NCI-H1048 (cell line): ENCODE measurements at places on chromosomes 4 and X.

- DNase-seq: no peak
Measured at GRCh38 chrX:119251386-119251785, 15.3 kb downstream of the PGRMC1 start.

DNA sequence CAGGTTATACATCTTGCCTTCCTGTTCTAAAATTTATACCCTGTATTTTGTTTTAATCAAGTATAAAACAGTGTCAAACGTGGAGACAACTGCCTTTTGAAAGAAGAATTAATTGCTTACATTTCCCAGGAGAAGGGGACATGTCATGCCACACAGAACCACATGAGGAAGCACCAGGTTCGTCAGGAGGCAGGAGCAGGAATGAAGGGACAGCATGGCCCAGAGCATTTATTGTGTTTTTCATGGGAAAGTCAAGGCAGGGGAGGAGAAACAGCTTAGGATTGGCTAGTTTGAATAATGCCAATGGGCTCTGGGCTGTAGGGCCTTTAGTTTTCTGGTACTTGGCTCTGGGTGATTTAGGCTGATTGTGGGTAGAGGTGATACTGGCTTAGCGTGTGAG lies 203.7 kb downstream of the CFAP299 start:
- no peak for DNase-seq

GRCh38 chr4:153018031-153018430 lies 81.9 kb downstream of the FHDC1 start:
- no peak for DNase-seq

DNA sequence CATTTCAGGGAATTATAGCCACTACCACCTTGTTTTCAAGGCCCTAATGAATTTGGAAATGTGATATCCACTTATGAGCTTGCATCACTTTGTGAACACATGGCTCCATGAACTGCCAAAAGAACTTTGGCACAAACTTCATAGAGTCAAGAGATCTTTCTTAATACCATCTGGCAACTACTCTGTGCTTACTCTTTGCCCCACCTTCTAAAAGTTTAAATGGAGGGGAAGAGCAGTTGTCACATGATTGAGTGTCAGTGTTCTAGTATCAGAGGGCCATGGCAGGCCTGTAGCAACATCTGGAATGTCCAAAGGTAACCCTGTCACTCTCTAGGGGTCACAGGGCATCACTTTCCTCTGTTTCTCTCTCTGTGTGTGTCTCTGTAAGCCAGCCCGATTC lies 2.6 kb upstream of the ADH1B start:
- DNase-seq: no peak

DNA sequence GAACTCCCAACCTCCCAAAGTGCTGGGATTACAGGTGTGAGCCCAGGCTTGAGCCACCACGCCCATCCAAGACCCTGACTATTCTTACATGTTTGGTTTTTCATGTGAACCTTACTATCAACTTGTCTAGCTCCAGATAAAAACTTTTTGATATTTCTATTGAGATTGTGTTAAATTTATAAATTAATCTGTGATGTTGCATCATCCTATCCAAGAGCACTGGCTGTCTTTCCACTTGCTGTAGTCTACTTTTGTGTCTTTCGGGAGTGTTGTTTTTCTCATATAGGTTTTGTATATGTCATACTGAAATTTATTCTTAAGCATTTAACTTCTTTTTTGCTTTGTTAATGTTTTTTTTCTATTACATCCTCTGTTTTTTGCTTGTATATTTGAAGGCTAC lies 34.6 kb downstream of the BRCC3 start:
- no peak for DNase-seq

- no peak for DNase-seq
Measured at GRCh38 chr4:106287353-106287969, 28.5 kb downstream of the TBCK start.

DNA sequence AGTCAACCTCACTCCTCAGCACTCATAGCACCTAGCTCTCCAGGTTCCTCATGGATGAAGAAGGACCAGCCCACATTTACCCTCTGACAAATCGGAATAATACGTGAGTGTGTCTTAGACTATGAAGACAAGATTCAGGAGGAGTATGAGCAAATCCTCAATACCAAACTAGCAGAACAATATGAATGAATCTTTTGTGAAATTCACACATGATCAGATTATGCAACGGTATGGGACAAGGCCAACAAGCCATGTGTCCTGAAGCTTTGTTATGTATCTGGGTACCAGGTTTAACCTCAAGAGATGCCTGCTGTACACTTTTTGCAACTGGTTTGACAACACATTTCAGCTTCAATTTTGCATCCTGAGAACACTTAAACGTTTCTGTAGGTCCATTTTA lies 300.1 kb downstream of the OPHN1 start:
- no peak for DNase-seq

DNA sequence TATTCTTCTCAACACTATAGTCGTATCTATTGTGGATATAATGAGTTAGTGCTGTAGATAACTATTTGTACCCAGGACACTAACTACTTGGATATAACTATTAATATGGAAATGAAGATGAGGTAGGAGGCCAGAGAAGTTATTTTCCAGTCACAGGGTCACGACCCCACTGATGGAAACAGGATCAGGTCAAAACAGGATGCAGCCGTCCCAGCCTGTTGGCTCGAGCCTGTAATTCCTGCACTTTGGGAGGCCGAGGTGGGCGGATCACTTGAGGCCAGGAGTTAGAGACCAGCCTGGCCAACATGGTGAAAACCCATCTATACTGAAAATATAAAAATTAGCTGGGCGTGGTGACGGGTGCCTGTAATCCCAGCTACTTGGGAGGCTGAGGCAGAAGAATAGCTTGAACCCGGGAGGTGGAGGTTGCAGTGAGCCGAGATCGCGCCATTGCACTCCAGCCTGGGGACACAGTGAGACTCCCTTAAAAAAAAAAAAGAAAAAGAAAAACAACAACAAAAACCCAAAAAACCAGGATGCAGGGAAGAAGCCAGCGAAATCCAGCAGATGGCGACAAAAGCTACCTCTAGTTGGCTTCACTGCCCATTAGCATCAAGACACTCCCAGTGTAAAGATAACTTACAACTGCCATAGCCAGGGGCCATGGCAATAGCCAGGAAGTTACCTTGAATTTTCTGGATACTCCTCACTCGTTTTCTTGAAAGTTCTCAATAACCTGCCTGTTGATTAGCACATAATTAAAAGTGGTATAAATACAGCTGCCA lies 37.9 kb upstream of the NKAP start:
- no peak for DNase-seq

DNA sequence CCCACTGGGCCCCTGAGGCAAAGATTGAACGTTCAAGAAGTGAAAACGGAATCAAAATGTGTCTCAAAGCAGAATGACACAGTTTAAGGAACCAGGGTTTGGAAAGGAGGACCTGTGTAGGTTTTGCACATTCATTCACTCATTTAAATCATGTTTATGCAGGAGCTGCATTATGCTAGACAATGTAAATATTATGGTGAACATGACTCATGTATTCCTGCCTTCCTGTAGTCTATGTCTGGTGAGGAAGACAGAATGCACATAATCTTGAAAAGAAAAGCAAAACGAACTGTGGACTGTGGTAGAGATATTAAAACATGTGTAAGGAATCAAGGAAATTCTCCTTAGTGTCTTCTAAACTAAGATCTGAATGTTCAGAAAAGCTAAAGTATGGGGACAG lies 311.8 kb upstream of the SMIM31 start:
- no peak for DNase-seq

GRCh38 chr4:175419236-175419718 lies 392.8 kb downstream of the GPM6A start:
- DNase-seq: no peak

- DNase-seq: no peak
Measured at GRCh38 chr4:138555584-138555983, 313.4 kb upstream of the SLC7A11 start.

GRCh38 chr4:38539501-38539900 lies 124.5 kb upstream of the KLF3 start:
- DNase-seq: no peak

- DNase-seq: no peak
Measured at GRCh38 chr4:99945718-99946355, 581 bp downstream of the DNAJB14 start.

GRCh38 chr4:138045036-138045435 lies 197.1 kb downstream of the SLC7A11 start:
- DNase-seq: no peak

DNA sequence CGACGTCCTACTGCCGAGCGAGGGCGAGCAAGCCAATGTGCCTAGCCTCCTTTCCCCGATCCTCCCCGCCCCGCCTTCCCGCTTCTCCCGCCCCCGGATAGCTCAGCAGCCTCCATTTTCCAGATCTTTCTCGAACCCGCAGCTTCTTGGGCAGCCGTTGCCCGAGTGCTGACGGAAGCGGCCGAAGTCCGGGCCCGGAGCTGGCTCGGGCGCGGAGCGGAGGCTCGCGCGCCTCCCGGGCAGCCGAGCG lies 172 bp upstream of the HSPA4L start:
- peak; percentile 66 for DNase-seq

GRCh38 chrX:33207056-33207455 lies 4.3 kb downstream of the DMD start:
- DNase-seq: no peak

- DNase-seq: no peak
Measured at GRCh38 chr4:113872426-113873260, 106.8 kb downstream of the ARSJ start.

GRCh38 chr4:36835246-36835645 lies 409.3 kb upstream of the NWD2 start:
- DNase-seq: no peak

DNA sequence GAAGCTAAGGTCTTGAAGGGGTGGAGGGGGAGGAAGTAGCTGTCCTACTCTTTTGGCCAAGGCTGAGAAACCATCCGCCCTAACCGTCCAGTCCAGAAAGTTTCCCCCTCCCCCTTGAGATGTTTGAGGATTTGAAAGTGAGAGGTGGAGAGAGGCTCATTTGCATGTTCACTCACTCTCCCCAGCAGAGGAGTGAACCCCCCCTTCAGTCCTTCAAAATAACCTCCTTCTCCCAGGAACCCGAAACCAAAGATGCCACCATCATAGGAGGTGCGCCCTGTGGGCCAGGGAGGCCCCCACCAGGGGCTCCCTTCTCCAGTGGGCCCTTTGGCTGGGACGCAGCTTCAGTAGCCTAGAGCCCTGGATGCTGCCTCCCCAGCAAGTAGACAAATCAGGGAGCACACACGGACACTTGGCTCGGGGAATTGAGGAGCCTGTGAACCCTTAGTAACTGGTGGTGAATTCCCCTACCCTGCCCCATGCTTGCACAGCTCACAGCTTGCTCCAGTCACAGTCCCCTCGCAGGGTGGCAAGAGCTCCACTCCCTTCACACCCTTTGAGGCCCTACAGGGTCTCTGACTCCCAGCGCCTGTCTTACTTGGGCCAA lies 25.6 kb downstream of the ELF4 start:
- DNase-seq: no peak

DNA sequence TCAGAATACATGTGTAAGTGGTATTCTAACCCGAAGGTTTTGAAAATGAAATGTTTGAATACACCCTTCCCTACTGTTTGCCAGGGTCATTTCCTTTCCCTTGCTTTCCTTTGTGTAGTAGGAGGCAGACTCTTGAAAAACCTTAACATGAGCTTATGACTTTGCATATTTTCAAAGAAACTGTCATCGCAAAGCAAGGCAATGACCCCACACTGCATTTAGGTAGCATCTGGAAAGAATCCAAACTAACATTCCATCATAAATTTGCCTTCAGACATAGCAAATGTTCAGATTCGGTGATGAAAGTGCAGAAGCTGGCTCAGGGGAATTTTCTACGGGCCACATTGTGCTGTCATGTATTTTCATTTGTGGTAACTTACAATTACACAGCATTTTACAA lies 32.3 kb downstream of the SH2D1A start:
- no peak for DNase-seq

GRCh38 chrX:118493016-118493415 lies 2.6 kb upstream of the DOCK11 start:
- no peak for DNase-seq

DNA sequence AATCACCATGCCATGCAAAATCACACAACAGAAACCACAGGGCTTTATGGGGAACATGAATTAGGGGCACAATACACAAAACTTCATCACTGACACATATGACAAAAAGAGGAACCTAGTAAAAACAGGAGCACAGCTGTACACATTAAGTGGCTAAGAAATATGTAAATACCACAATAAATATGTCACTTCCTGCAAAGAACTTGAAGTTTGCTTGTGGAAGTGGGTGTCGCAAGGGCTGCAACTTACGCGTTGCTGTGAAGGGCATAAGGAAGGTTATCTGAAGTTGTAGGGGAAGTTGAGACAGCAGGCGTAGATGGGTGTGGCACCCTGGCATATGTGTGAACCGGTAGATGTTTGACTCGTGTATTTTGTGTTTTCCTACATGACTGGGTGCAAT lies 42.4 kb downstream of the CLCN4 start:
- no peak for DNase-seq

GRCh38 chrX:73842541-73843234 lies 279.7 kb downstream of the CHIC1 start:
- no peak for DNase-seq

DNA sequence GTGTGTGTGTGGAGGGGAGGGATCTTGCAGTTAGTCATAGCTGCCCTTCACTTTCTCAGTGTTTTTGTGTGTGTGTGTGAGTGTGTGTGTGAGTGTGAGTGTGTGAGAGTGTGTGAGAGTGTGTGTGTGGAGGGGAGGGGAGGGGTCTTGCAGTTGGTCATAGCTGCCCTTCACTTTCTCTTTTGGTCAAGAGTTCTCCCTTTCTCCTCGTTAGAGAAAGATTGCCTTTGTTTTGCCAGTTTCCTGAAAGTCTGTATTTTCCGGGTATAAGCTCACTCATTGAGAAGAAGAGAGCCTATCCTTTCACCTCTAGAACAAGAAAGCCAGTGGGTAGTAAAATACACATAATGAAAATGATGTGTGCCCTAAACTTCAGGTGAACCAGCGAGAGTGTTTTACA lies 75.2 kb upstream of the ENPP6 start:
- DNase-seq: no peak

DNA sequence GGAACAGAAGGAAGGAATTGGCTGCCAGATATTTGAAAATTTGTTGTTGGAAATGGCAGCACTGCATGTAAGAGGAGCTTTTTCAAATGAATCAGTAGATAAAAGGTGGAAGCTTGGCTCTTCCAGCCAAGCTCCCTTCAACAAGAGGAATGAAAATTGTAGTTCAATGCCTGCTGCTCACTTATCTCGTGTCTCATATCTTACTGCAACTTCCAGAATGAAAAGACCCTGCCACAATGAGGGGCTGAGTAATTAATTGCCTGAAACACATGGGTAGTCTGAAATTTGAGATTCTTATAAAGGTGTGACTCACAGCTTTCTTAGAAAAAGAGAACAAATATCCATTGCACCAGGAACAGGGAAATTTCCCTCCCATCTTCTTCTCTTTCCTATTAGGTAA lies 53.0 kb downstream of the HAND2 start:
- DNase-seq: no peak
